Fibroblast of villous mesenchyme (primary cell): ENCODE measurements at places on chromosomes 7 and 10.

- no peak for DNase-seq
Measured at GRCh38 chr10:34889004-34889869, 74.1 kb upstream of the PARD3 start.

GRCh38 chr10:118595598-118596425 is at the start of gene PRLHR:
Gene PRLHR, minus strand, starts transcription at chr10:118595648. Its CDS starts 404 bp downstream, at chr10:118595244.
- DNase-seq = peak; percentile 25

GRCh38 chr10:50503661-50504320 is 120.0 kb downstream of the SGMS1 start:
- no peak for DNase-seq

DNA sequence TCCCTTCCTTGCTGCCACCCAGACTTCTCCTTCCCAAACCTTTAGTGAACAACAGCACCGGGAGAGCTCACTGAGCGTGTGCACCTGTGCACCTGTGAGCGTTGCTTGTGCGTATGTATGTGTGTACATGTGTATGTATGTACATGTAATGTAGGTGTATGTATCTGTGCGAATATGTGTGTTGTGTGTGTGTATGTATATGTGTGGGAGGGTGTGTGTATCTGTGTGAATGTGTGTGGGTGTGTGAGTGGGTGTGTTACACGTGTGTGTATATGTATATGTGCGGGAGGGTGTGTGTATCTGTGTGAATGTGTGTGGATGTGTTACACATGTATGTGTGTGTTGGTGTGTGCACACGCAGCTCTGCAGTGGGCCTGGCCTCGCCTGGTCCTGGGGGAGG is 44.5 kb upstream of the DNAJB6 start:
- DNase-seq = no peak

DNA sequence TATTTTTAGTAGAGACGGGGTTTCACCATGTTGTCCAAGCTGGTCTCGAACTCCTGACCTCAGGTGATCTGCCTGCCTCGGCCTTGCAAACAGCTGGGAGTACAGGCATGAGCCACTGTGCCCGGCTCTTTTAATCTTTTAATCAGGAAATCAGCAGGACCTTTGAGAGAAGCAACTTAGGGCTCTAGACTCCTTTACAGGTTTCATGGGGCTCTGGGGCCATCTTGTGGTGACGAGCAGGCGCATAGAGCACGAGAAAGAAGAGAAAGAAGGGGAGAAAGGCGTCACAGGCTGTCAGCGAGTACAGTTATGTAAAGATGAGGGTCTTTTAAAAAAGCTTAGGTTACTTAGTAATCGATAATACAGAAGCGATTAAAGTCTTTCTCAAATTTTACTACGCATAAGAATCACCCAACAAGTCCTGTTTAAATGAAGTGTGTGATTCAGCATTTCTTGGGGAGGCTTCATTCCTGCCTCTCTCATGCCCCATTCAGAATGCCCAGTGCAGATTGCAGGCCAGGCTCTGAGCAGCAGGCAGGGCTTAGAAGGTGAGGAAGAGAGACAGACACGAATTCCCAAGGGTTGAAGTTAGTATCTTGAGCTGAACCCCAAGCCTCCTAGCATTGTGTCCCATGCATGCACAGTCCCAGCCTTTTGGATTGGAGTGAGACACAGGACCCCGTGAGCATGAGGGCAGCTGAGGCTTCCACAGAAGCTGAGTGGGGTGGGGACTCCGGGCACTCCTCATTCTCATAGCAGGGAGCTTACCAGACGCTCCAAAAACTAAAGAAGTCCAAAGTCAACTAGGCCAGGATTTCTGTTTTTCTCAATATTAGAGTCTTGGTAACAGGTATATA is 23.6 kb upstream of the PFKP start:
- DNase-seq = peak; percentile 87

DNA sequence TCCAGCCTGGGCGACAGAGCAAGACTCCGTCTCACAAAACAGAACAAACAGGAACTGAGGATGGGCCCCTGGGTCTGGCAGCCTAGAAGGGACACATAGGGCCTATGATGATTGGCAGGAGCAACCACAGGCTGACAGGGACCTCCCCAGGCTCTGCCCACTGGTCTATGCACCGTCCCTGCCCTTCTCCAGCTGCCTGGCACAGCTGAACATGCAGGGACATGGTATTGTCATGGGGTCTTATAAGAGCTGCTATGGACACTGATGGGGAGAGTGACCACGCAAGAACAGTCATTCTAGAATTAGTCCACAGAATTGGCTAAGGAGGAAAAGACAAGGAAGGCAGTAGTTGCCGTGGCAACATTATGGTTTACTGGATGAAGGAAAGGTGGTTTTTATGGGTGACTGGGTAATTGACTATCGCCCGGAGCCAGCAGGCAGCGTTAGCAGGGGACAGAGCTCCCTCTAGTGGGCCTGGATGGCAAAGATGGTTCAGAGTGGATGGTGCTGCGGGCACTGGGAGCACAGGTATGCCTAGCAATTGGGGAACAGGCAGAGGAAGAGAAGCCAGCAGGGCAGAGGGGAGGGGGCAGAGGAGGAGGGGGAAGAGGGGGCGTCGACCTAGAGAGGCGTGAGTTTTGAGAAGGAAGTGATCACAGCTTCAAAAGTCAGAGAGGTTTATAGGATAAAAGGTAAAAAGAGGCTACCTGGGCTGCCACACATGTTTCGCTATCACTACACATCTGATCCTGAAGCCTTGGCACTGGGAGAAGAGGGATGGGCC is 7.8 kb upstream of the TRIM56 start:
- peak; percentile 57 for DNase-seq

DNA sequence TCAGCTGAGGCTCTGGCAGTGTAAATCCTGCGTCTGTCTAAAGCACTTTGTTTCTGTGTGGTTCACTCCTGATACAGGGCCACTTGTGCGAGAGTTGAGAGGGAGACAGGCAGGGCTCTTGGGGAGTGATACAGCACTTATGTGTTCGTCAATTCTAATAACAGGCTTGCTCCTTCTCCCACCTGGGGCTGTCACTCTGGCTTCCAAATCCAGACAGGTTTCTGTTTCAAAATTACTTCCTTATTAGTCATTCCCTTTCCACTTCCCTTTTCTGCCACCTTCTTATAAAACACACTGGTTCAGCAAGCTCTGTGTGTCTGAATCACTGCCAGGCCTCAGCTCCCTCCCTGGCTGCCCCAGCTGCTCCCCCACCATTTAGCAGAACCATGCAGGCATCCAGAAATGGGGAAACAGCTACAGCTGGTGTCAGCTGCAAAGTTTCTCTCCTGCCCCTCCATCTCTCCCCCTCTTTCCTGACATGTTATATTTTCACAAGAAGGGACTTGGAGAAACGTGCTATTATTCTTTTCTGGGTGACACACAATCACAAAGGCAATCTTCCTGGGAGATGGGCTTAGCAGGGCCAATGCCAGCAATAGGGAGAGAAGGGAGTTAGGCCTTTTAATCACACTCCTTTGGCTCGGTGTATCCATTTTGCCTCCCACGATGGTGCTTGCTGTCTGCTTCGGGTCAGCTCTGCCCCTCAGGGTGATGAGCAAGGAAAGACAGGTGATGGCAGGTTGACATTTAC is 58.4 kb upstream of the ZNRF2 start:
- peak; percentile 11 for DNase-seq

DNA sequence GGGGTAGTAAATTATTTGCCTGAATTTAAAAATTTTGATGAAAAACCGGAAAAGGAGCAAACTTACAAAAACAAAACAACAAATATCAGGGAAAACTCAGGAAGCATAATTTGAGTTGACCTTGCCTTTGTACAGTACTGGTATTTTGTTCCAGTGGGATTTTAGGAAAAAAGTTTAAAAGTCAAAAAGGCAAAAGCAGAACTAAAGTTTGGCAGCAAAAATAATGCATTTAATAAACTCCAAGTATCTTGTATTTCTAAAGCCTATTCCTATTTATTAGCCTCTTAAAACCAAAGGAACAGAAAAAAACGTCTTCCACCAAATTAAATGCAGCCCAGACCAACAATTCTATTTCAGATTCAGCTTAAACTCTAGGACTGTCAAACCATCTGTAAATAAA is 90.7 kb upstream of the ASAH2 start:
- no peak for DNase-seq

DNA sequence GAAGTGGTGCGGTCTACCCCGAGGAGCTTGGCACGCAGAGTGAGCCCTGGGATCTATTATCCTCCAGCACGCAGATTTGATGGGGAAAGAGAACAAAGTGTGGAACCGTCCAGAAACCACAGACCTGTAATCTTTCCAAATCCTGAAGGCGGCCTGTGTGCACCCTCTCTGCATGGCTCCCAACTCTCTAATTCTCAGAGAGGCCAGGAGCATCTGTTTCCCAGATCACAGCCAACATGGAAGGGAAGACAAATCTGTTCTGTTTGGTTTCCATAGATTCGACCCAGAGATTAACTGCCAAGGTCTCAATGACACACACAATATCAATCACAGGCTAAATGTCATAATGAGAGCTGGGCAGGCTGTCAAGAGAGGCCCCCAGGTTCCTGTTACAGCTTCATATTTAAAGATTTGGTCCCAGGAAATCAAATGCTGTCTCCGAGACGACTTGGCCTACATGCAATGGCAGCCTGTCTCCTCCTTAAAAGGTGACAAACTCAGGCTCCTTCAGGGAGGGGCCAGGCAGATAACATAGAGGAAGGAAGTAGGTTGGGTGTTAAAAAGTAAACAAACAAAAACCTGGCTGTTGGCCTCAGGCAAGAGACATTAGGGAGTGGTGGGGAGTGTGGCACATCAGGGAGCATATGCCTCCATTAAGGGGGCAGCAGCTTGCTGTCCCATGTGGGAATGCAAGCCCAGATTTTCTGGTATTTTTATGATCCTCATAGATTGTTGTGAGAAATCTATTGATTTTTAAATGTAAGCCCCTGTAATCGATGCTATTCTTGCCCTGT is 48.8 kb upstream of the SAMD8 start:
- peak; percentile 21 for DNase-seq

- DNase-seq = no peak
Measured at GRCh38 chr10:109480836-109481235, 442.5 kb downstream of the XPNPEP1 start.

- no peak for DNase-seq
Measured at GRCh38 chr7:88191911-88192310, 27.9 kb downstream of the SRI start.

- DNase-seq = no peak
Measured at GRCh38 chr7:118011652-118012051, 138.4 kb upstream of the CTTNBP2 start.

- DNase-seq = no peak
Measured at GRCh38 chr7:2702594-2702957, 14.6 kb downstream of the AMZ1 start.

GRCh38 chr7:78769481-78770101 is 683.9 kb downstream of the MAGI2 start:
- no peak for DNase-seq

DNA sequence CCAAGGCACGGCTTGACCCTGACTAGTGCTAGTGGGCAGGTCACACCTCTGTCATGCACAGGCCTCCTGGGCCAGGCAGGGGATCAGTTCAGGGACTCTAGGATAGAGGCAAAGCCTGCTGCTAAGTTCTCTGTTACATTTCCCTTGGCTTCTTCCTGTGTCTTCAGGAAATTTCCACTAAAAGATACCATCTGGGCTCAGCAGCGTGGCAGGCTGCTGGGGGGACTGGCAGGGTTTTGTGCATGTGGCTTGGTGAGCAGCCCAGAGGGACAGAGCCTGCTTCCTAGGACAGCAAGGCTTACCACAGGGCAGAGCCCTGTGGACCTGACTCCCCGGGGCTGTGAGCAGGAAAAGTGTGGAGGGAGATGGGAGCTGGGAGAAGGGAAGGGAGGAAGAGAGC is 20.7 kb upstream of the ZNF32 start:
- DNase-seq = no peak

DNA sequence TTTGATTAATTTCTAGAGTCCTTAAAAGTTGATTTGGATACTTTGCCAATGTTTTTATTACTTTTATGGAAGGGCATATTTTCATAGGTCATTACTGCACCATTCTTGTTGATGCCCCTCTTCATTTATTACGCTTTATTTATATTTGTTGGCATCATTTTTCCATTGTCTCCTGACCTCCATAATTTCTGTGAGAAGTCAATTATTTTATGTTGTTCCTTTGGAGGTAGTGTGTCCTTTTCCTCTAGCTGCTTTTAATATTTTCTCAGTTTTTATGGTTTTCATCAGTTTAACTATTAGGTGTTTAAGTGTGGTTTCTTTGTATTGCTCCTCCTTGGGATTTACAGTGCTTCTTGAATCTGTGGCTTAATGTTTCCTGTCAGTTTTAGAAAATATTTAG is 134.9 kb downstream of the SAMD9 start:
- no peak for DNase-seq

- no peak for DNase-seq
Measured at GRCh38 chr10:18501629-18502028, 149.8 kb downstream of the NSUN6 start.
